G401 (cell line): ENCODE measurements at places on chromosomes 1 and 21.

- no peak for DNase-seq
Observed at GRCh38 chr1:175137369-175137768, 55.2 kb downstream of the KIAA0040 start.

GRCh38 chr1:147579934-147580537 is 38.7 kb downstream of the BCL9 start:
- DNase-seq = no peak

- DNase-seq = no peak
Observed at GRCh38 chr1:153698923-153699714, 20.6 kb downstream of the NPR1 start.

GRCh38 chr1:63730211-63730610 is 43.6 kb upstream of the ROR1 start:
- DNase-seq = peak; percentile 69

DNA sequence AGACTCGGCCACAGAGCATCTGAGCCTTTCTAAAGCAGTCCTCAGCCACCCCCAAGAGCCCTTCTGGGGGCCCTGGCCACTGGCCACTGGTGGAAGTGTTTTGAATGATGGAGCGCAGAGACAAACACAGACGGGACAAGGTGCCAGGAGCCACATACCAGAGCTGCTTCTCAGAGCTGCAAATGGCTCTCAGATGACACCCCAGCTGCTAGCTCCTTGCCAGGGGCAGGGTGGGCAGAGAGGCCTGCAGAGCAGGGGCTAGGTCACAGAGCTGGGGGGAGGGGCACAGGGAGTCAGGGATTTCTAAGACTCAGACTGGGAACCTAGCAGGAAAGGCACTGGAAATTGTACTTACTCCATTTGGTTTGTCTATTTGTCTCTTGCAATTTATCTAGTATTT is 30.4 kb downstream of the KCNN3 start:
- DNase-seq = no peak

GRCh38 chr1:91693557-91693956 is 192.4 kb downstream of the TGFBR3 start:
- no peak for DNase-seq

GRCh38 chr1:212675675-212676074 is 24.0 kb downstream of the BATF3 start:
- DNase-seq = no peak

- no peak for DNase-seq
Observed at GRCh38 chr21:38424305-38425019, 73.8 kb downstream of the ERG start.

DNA sequence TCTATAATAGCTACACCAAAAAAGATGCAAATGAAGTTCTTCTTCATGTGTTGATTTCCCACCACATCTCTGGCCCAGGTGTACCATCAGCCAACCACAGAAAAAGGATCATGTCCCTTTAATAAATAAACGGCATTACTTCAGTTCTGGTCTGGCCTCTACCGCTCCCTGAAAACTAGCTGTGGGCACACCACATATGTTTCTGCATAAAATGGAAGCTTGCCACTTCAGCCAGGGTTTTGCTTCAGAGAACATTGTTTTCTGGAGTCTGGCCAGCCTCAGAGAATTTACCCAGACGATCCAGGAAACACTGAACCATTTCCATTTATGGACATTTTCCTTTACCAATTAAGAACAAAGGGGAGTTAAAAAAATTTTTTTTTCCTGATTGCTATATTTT is 5.8 kb upstream of the LAMC2 start:
- peak; percentile 96 for DNase-seq

- DNase-seq = no peak
Observed at GRCh38 chr1:36517011-36517771, 34.5 kb upstream of the CSF3R start.

DNA sequence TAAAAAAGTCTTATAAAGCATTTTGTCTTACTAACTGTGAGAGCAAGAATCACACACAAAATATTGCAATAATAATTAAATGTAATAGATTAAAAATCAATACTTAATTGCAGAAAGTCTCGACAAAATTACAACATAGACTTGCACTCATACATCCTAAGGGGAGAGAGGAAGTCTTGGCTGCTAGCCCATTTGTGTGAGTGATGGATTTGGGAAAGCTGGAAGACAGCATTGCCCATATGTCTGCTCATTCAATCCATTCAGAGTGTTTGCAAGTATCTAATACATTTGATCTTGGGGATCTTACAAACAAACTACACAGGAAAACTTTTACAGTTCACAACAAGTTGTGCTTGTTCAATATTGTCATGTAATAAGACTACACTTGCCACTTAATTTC is 140.5 kb downstream of the COL11A1 start:
- no peak for DNase-seq

GRCh38 chr1:39711104-39711965 is 20.1 kb upstream of the HPCAL4 start:
- DNase-seq = no peak

DNA sequence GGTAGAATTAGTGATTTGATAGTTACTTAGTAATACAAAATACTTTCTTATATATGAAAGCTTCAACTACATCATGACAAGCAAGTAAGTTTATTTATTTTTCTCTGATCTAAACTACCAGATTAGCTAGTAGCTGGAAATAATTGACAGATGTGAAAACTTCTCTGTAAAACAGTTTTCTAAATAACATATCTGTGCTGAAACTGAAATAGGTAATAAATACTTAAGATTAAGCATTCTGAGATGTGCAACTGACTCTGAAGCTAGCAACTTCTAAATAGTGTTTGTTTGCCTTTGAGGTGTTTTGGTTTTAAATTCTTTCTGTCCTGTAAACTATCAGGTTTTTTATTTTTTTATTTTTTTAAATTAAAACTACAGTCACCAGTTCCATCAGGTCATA is 18.5 kb upstream of the LHX8 start:
- DNase-seq = no peak

- DNase-seq = no peak
Observed at GRCh38 chr1:84366786-84367185, 31.5 kb upstream of the DNASE2B start.

GRCh38 chr1:204983136-204983535 is 59.9 kb upstream of the CNTN2 start:
- DNase-seq = no peak

DNA sequence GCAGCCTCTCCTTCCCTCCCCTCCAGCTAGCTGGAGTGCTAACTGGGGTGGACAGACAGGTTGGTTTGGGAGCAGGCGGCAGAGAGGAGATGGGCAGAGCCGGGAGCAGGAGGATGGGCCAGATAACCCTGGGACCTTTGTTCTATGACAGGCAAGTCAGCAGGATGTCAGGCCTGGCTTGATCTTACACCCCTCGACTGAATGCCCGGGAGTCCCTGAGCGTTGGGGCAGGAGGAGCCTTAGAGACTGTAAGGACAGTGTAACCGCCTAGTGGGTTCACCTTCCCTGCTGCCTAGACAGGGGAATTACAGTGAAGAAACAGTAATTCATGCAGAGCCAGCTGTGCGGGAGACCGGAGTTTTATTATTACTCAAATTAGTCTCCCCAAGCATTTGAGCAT is 60.2 kb downstream of the MDM4 start:
- DNase-seq = no peak
